Activated naive CD4-positive, alpha-beta T cell treated with anti-CD3 and anti-CD28 coated beads, Interleukin-2, amount 10 ng/mL, durations not matched to agents 7 days and 5 days (primary cell): ENCODE measurements at places on chromosomes 6 and 20.

DNA sequence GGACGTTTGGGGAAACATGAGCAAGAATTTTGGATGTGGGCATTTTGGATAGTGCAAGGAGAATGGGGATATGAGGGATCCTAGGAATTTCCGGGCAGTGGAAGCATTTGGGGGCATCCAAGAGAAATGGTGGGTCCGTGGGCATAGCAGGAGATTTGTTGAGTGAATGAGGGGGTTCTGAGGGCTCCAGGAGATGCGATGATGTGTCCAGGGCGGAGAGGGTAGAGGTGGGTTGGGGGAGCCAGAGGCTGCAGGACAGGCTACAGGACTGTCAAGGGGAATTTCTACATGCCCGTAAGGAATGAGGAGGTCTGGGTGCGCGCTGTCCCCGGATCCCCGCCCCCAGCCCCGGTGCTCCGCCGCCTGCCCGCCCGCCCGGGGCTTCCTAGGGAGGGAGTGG is 364 bp downstream of the FRS3 start:
- H3K27me3 ChIP-seq = peaks cover 45% of the 10 kb centered on the region
- peak overlapping the region; percentile 58 for H3K27ac ChIP-seq
- peaks cover 25% of the 10 kb centered on the region for H3K4me1 ChIP-seq

GRCh38 chr6:170035044-170035443 is 255.8 kb downstream of the DLL1 start:
- H3K27ac ChIP-seq = no peak overlapping the region
- no peaks in the 10 kb centered on the region for H3K4me1 ChIP-seq
- H3K36me3 ChIP-seq = no peaks in the 10 kb centered on the region
- no peak for DNase-seq
- H3K27me3 ChIP-seq = peaks cover 7% of the 10 kb centered on the region

GRCh38 chr20:19407736-19408135 is 195.3 kb downstream of the SLC24A3 start:
- H3K27me3 ChIP-seq = no peaks in the 10 kb centered on the region
- no peak overlapping the region for H3K27ac ChIP-seq
- no peaks in the 10 kb centered on the region for H3K4me1 ChIP-seq

DNA sequence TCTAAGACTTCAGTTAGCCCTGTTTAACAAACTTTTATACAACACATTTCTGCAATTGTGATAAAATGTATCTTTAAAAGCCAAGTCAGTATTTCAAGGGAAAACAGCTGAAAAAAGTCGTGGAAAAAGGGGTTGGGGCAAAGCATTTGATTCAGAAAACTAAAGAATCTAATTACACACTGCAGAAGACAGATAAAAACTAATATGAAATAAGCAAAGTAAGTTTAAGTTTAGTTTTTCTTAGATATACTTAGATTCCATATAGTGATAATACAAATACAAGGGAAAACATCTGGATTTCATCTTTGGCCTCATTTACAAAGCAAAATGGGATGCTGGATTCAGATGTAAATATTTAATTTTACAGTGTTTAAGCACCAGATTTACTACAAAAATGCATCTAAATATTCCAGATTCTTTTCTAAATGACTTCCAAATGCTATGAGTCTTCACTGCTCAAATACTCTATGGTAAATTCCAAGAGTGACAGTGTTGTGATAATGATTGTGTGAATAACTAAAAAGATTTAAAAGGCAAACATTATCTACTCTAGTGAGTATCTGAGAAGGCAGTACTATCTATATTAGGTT is 1.5 kb upstream of the ADNP start:
- H3K4me3 ChIP-seq = peak overlapping the region; percentile 78
- peaks cover 34% of the 10 kb centered on the region for H3K4me1 ChIP-seq
- DNase-seq = no peak
- H3K27ac ChIP-seq = peak overlapping the region; percentile 94
